Neural progenitor cell (in vitro differentiated cells): ENCODE measurements at places on chromosomes 11 and 22. TPM values are rescaled to one million over a fixed set of nuclear protein-coding genes. Genes with fewer than 3 reads are reported as not detected.

Gene KCNC1
- total RNA-seq: 0.04 and 0.59 TPM in 2 replicates

Gene MB
- 0.53 TPM in 1 of 2 replicates, not detected in the other for total RNA-seq

Gene TMPRSS4
- total RNA-seq: not detected in 2 replicates

Gene KRTAP5-3
- total RNA-seq: not detected in 2 replicates

Gene ANKRD13D
- total RNA-seq: 21.0 and 29.2 TPM in 2 replicates

Gene CBL
- total RNA-seq: 20.7 and 20.8 TPM in 2 replicates

Gene RASL10A
- total RNA-seq: 0.09 and 0.26 TPM in 2 replicates

DNA sequence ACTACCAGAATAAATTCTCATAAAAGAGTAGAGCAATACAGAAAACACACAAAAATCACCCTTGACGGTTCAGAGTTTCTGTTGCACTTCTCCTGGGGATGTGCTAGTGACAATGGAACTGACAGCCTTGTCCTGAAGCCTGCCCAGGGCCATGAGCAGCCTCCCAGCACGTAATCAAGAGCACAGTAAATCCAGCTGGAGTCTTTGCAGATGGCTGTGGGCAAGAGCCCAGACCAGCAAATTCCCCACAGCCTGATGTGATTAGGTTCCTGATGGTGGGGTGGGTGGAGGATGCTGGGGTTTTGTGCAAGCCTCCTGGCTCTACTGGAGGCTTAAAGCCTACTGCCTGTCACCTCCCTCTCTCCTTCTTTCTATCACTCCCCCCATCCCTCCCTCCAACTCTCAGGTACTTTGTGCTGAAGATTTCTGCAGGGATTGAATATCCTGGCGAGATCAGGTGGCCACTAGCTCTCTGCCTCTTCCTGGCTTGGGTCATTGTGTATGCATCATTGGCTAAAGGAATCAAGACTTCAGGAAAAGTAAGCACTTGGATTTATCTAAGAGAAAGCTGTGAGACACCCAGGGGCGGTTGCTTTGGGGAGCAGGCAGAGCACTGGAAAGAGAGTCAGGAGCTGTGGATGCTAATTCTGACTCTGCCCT is 18.1 kb downstream of the SLC6A5 start:
- no peaks in the 10 kb centered on the region for H3K4me1 ChIP-seq
- no peak overlapping the region for H3K27ac ChIP-seq

DNA sequence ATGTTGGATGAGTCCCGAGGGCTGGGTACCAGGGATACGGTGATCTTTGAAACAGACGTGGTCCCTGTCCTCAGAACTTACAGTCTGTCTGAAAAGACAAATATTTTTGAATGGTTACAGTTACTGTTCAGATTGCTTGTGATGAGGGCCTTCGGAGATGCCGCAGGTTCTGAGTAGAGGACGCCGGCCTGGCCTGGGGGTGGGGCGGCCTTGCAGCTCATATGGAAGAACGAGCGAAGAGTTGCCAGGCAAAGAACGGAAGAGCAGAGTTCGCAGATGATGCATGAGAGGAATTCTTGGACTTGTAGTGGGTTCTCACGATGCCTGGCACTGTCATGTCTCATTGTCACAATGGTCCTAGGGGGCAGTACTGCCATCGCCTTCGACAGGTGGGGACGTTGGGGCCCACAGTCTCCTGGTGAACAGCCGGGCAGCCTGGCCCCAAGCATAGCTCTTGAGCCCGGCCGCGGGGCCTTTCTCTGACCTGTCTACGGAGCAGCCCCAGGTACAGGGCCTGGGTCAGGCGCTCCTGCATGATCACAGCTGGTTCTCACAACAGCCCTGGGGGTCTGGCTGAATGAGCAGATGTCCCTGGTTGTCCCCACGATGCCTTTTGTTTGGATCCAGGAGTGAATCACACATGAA is 60.9 kb upstream of the PARVG start:
- H3K4me1 ChIP-seq: no peaks in the 10 kb centered on the region
- H3K36me3 ChIP-seq: no peaks in the 10 kb centered on the region
- no peak overlapping the region for H3K27ac ChIP-seq
- DNase-seq: no peak
- H3K4me3 ChIP-seq: no peak overlapping the region
- no peaks in the 10 kb centered on the region for H3K27me3 ChIP-seq

- H3K4me3 ChIP-seq: no peak overlapping the region
- H3K36me3 ChIP-seq: no peaks in the 10 kb centered on the region
- no peaks in the 10 kb centered on the region for H3K27me3 ChIP-seq
- H3K27ac ChIP-seq: no peak overlapping the region
- H3K4me1 ChIP-seq: peaks cover 24% of the 10 kb centered on the region
- DNase-seq: no peak
Measured at GRCh38 chr11:34656062-34656720, 35.3 kb downstream of the EHF start.

GRCh38 chr11:4851033-4851432 is 2.0 kb upstream of the OR51S1 start:
- no peak overlapping the region for H3K4me3 ChIP-seq
- H3K27ac ChIP-seq: no peak overlapping the region
- DNase-seq: no peak
- H3K27me3 ChIP-seq: no peaks in the 10 kb centered on the region
- no peaks in the 10 kb centered on the region for H3K4me1 ChIP-seq
- H3K36me3 ChIP-seq: no peaks in the 10 kb centered on the region

DNA sequence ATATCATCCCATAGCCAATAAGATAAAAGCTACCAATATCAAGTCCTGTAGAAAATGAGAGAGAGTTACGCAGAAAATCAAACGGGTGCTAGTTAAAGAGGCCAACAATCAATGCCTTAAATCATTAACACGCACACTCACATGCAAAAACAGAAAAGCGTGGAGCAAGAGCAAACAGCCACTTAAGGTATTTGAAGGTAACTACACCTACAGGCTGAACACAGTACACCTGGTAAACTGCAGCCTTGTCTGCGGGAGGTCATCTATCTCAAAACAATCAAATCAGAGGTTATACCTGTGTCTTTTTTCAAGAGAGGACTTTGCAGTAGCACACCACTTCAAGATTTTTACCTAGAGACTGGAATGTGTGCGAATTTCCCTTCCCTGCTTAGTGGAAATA is 23.6 kb downstream of the SLC35F2 start:
- H3K4me1 ChIP-seq: peaks cover 14% of the 10 kb centered on the region
- no peak for DNase-seq
- no peaks in the 10 kb centered on the region for H3K27me3 ChIP-seq
- H3K4me3 ChIP-seq: no peak overlapping the region
- H3K27ac ChIP-seq: no peak overlapping the region

DNA sequence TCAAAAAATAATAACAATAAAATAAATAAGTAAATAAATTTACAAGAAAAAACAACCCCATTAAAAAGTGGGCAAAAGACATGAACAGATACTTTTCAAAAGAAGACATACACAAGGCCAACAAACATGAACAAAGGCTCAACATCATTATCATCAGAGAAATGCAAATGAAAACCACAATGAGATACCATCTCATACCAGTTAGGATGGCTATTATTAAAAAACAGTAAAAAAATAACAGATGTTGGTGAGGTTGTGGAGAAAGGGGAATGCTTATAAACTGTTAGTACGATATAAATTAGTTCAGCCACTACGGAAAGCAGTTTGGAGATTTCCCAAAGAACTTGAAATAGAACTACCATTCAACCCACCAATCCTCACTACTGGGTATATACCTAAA is 44.6 kb downstream of the PRCP start:
- no peaks in the 10 kb centered on the region for H3K36me3 ChIP-seq
- H3K4me1 ChIP-seq: no peaks in the 10 kb centered on the region
- no peak overlapping the region for H3K27ac ChIP-seq
- H3K4me3 ChIP-seq: no peak overlapping the region

DNA sequence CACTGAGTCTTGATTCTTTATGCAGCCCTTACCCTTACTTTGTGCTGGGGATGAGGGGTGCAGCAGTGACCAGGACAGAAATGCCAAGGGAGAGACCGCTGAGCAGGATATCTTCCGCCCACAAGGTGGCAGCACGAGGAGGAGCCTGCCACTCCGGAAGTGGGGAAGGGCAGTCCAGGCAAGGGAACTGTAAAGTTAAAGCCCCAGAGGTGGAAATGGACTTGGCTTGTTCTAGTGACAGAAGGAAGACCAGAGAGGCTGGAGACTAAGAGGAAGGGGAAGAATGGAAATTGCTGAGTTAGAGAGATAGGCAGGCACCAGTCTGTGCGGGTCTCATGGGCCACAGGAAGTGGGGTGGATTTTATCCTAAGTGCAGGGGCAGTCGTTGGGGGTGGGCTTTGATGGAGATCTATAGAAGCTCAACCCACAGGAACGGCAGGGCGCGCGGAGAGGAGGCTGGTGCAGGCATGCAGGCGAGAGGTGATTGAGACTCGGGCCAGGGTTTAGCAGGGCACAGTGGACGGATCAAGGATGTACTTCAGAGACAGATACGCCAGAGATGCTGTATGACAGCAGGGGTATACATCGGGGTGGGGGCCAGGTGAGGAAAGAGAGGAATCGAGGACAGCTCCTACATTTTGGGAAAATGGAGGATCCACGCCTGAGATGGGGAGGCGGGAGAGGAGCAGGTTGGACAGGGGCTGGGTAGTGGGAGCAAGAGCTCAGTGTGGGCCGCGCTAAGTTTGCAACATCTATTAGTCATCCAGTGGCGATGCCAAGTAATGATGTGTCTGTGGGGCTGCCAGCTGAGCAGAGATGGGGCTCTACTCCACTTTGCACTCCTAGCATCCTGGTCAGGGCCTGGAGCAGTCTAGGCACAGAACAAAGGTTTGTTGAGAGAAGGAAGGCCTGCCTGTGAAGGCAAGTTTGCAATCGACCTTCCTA is 3.3 kb upstream of the GRK2 start:
- H3K27ac ChIP-seq: no peak overlapping the region
- H3K4me3 ChIP-seq: no peak overlapping the region
- peaks cover 27% of the 10 kb centered on the region for H3K27me3 ChIP-seq
- peak; percentile 83 for DNase-seq

DNA sequence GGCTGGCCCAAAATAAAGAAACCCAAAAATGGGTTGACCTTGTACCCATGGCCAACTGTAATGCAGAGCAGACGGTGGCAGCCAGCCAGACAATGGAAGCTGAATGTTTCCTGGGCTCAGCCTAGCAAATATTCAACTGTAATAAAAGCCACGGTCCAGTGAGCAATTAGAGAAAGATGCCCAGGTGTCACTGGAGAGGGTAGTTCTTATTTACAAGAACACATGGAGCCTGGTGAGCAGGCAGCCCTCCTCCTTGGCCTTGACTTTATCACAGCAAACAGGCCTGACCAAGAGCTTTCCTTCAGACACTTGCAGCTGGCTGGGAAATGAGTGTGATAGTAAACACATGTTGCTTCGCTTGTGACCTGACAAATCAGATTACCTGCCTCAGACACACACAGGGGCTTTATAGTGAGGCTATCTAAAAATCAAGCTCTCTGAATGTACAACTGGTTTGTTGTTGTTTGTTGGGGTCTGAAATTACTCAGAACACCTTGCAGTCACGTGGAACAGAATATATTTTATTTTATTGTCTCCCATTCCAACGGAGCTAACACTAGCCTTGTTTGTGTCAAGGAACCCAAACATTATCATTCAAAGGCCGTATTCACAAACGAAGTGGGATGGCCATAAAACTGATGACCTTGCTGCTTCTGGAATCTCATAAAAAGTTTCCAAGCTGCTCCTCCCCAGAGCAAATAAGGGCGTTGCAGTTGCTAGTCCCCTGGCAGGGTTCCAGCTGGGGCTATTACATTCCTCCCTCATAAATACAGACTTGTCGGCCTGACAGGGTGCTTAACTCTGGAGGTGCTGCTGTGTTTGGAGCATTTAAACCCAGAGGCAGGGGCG is 161.1 kb downstream of the BBOX1 start:
- H3K27ac ChIP-seq: no peak overlapping the region
- H3K27me3 ChIP-seq: no peaks in the 10 kb centered on the region
- no peak overlapping the region for H3K4me3 ChIP-seq
- peaks cover 14% of the 10 kb centered on the region for H3K4me1 ChIP-seq

DNA sequence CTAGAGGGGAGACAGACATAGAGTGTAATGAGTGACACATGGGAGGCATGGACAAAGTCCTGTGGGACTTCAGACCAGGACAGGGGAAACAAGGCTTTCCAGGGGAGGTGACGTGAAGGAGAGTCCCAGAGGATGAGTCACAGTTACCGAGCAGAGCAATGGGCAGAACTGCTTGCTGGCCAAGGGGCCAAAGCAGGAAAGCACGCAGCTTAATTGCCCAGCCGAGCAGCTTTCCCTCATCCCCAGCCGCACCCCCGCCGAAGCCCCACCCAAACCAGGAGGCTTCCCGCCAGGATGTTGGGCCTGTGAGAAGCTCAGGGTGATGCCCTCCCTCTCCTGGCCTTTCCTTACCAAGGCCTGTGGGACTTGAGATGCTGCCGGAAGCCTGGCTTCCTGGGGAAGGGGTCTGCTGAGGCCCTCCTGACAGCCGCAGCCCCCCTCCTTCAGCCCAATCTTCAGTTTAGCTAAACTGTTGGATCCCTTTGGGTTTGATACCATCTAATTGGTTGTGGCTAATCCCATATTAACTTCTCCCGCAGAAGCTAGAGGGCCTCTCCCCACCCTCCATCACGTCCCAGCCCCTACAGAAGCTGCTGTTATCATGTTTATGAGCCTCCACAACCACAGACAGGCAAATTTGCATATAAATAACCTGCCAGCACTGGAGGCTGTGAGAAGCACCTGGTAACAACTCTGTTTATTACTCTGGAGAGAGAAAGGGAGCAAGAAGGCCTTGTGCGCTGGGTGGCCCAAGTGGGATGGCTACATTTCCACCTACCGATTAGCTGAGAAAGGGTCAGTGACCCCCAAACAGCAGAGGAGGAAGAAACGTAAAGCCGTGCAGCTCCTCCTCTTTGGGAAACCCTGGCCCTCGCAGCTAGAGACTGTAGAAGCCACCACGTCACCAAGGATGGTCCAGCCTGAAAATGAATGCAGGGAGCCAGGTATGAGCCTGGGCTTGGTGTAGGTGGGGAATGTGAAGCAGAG is 80.0 kb downstream of the TRIM29 start:
- H3K4me1 ChIP-seq: peaks cover 64% of the 10 kb centered on the region
- DNase-seq: peak; percentile 50
- no peak overlapping the region for H3K27ac ChIP-seq
- H3K4me3 ChIP-seq: no peak overlapping the region
- H3K36me3 ChIP-seq: no peaks in the 10 kb centered on the region
- no peaks in the 10 kb centered on the region for H3K27me3 ChIP-seq

GRCh38 chr11:13287036-13287435 is 9.4 kb downstream of the BMAL1 start:
- H3K27ac ChIP-seq: no peak overlapping the region
- H3K27me3 ChIP-seq: peaks cover 5% of the 10 kb centered on the region
- no peaks in the 10 kb centered on the region for H3K36me3 ChIP-seq
- no peak for DNase-seq
